SHP77 (cell line): ENCODE measurements at places on chromosomes 11 and 22.

- DNase-seq: no peak
Observed at GRCh38 chr11:30489511-30489910, 96.6 kb downstream of the MPPED2 start.

- DNase-seq: no peak
Observed at GRCh38 chr11:71988050-71988449, 10.7 kb upstream of the IL18BP start.

DNA sequence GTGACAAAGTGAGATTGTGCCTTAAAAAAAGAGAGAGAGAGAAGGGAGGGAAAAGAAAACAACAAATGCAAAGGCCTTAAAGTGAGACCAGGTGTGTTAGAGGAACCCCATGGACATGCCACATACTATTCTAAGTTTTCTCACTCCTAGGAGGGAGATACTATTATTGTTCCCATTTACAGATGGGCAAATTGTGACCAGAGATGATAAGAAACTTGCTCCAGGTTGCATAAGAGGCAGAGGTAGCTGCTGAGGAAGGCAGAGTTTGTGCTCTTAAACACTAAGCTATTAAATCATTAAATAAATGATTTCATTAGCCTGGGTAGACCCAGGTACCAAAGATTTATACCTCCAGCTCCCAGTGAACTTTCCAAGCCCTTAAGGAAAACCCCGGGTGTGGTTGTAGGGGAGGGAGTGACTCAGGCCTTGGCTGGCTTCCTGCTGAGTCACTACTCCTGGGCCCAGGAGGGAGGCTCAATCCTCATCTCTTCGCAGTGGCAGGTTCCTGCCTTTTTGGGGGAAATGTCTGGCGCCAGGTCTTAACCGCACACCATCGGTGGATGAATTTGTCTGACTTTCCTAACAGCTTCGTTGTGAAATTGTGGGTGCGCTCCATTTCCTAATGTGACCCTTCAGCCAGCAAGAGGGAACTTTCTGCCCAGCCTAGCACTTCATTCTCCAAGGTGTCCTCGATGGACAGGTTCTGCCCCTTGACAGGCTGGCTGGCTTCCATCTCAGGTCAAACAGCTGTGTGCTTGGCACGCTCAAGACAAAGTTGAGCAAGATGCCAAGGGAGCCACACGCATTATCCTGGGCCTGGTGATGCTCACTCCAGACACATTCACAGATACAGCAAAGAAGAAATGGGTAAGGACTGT, 33.4 kb upstream of the PTPRJ start:
- no peak for DNase-seq

- no peak for DNase-seq
Observed at GRCh38 chr11:92759571-92760214, 209.8 kb upstream of the MTNR1B start.

DNA sequence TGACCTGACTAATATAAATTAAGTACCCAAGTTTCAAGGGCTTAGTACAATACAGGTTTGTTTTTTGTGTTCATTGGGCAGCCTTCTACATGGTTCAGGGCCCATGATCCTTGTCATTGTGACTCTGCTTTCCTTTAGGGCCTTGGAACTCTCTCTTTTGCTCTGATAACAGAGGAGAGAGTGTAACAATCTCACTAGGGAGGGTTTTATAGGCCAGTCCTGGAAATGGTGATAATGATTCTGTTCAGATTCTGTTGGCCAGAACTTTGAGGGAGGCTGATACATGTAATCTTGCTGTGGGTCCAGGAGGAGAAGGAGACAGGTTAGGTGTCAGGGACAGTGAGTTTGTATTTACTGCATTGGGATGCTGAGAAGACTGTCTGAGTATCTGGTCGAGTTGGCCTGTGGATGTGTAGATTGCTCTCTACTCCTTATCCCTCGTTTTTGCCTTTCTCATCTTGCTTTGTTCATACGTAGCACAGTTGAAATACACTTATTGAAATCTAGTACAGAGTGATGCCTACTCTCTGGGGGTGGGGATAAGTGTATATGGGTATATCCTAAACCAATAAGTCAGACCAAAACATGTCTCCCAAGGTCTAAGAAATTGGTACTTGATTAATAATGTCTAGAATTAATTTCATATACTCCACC, 37.5 kb upstream of the HEPHL1 start:
- DNase-seq: no peak

DNA sequence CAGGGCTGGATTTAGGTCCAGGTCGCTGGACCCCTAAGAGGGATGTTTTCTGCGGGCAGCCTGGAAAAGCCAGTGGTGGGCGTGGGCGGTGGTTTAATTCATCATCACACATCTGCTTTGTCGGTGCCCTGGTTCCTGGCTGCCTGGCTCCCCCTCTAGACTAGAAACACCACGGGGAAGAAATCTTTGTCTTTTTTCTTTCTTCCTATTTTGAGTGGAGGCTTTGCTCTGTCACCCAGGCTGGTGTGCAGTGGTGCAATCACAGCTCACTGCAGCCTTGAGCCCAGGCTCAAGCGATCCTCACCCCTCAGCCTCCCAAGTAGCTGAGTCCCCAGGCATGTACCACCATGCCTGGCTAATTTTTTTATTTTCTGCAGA, 86.6 kb upstream of the LINC01488 start:
- DNase-seq: no peak

DNA sequence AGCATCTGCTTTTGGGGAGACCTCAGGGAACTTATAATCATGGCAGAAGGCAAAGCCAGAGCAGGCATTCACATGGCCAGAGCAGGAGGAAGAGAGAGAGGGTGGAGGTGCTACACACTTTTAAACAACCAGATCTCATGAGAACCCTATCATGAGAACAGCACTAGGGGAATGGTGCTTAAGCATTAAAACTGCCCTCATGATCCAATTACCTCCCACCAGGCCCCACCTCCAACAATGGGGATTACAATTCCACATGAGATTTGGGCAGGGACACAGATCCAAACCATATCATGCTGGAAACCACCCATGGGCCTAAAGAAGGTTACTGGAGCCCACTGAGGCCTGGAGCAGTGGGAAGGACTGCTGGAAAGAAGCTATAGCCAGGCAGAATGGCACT, 66.9 kb upstream of the CHST1 start:
- no peak for DNase-seq

GRCh38 chr22:47789171-47789570, 1026.7 kb downstream of the TBC1D22A start:
- DNase-seq: no peak

DNA sequence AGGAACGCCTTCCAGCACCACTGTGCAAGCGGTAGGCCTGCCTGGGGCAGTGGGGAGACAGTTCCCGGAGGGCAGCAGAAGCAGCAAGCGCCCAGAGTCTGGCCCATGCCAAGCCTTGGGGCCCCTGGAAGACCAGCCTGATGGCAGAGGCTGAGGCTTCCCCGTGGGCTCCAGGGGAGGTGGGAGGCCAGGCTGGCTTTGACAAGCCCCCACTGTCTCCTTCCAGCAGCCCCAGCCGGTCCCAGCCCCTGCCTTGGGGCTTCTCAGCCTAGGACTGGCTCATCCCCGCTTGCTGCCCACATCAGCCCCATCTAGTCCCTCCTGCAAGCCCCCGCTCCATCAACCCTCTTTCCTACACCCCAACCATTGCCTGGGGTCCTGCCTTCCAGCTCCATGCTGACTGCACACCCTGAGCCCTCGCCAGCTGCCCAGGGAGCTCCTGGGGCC, 46.7 kb downstream of the IGF2 start:
- DNase-seq: no peak

GRCh38 chr22:20523086-20523983, 15.9 kb downstream of the MED15 start:
- no peak for DNase-seq

- no peak for DNase-seq
Observed at GRCh38 chr22:31757265-31757664, 3.4 kb downstream of the DEPDC5 start.

- DNase-seq: peak; percentile 62
Observed at GRCh38 chr11:17384002-17384511, 4.4 kb downstream of the KCNJ11 start.

DNA sequence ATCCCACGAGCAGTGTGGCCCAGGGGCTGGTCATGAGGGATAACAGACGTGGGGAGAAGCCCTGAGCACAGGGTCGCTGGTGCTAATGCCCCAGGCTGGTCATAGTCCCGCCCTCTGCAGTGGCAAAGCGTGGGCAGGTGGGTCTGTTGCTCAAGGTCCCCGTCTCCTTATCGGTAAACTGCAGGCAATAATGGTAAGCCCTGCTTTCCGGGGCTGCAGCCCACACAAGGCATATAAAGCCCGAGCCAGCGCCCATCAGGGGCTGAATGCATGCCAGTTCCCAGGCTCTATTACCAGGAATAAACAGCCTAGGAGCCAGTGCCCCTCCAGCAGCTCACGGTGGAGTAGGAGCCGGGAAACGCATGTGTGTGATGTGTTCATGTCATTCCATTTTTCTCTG, 261.0 kb downstream of the BRD1 start:
- no peak for DNase-seq
